ENCODE measurements at places on chromosomes 11 and 22.

DNA sequence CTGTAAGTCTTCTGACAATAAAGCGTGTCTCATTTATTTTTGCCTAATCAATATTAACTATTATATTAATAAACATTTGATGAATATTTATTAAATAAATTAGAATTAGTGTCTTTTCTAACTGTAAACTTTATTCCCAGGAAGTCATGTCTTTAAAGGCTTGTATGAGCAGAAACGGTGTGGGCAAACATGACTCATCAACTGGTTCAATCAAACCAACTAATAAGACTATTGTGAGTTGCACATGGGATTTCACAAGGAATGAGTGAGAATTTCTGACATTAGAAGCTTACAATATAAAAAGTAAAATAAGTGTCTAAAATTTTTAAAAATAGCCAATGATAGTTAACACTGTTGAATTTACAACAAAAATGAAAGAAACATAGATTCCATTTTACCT lies 259.2 kb upstream of the CTSC start:
- no peak for DNase-seq

GRCh38 chr22:41361716-41362310 lies 19.9 kb upstream of the TEF start:
- no peak for DNase-seq

DNA sequence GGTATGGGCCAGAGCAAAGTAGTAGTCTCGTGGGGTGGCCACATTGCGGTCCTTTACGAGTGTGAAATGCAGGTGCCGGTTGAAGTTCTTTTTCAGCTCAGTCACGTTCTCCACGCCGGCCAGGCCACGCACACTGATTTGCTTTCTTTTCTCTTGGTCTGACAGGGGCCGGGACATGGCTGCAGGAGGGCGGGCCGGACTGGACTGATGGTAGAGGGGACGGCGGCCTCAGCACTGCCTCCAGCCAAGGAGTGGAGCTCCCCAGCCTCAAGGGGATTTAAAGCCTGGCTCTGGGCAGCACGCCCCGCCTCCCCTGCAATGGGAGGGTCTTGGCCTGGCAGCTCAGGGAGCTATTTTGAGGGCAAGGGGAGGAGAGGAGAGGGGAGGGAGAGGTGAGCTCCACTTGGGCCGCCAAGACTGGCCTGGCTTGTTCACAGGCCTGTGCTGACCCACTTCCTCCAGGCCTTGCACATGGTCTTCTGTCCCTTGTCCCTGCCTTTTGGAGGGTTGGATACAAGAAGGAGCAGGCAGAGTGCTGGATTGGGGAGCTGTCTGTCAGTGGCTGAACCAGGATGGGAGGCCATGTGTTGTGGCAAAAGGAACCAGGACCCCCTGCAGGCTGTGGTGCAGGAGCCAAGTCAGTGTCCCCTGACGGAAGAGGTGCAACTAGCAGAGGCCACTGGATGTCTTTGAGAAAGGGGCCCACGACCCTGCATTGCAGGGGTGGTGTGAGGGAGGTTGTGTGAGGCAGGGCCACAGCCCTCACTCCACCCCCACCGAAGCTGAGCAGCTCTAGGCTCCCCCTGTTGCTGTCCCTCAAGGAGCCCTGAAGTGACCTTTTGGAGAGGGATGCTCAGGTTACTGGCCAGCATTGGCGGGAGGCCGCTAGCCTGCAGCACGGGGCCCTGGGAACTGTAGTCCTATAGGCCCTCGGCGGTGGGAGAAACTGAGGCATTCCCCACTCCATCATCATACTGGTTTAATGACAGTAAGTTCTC lies at the start of gene PYGM:
Gene PYGM (minus strand): TSS at position 253 of the 998 bp plus-strand sequence. CDS start 76 bp downstream, at position 177.
- peak; percentile 85 for DNase-seq

GRCh38 chr22:48188231-48188721 lies 1425.8 kb downstream of the TBC1D22A start:
- no peak for DNase-seq

DNA sequence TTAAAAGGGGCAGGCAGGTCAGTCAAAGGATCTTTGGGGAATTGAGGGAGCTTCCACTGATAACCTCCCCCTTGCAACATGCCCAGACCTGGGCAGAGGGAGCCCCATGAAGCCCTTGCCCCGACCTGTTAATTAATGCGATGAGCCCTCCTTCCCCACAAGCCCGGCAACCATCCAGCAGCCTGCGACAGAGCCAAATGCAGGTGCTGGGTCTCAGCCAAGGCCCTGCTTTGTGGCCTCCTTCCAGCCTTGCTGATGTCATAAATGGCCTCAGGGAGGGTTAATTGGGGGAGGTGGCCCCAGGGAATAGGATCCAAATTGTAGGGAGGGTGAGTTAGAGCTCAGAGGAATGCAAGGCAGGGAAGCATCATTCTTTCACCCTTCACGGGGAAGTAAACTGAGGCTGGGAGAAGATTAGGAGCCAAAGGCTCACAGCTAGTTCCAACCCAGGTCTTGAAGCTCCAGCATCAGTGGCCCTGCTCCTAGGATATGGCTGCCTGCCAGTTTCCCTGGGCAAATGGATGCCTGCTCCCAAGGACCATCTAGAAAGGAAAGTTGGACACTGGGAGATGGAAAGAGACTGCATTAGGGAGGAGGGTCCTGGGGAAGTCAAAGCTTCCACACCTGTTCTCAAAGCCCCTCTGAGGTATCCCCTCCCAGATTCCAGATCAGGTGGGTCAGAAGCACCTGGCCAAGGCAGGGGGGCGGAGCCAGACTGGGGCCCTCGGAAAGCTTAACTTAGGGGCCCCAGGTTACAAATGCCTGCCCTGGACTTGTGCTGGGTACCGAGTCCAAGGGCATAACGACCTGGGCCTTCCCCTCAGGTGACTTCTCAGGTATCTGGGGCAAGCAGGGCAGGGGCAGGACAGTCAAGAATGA lies 34.1 kb downstream of the LMO1 start:
- no peak for DNase-seq

DNA sequence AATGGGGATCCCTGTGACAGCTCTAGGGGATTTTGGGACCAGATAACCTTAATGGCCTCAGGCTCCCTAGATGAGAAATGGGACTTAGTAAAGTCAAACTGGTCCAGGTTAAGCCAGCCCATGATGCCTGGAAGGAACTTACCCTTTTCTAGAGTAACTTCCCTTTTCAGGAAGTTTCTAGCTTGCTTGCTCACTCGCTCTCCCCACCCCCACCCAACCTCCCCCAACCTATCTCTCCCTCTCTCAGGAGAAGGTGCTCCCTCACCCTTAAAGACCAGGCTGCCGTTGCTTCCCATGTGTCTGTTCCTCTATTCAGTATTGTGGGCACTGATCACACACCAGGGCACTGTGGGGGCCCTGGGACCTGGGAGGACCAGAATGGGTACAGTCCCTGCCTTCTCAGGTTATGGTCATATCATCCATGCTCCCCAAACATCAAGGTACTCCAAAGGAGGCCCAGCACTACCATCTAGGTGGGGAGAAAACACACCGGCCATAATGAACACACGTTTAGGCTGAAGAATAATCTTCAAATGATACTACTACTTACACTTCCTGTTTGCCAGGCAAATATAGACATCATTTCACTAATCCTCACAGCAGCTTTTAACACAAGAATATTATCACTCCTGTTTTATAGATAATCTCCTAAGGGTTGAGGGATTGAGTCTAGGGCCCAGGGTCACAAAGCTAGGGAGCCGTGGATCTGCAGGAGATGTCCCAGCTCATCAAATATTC lies 18.2 kb downstream of the KCNQ1OT1 start:
- no peak for DNase-seq

GRCh38 chr11:115275045-115275444 lies 229.2 kb downstream of the CADM1 start:
- no peak for DNase-seq

GRCh38 chr11:95674657-95675358 lies 114.8 kb downstream of the FAM76B start:
- DNase-seq = no peak

DNA sequence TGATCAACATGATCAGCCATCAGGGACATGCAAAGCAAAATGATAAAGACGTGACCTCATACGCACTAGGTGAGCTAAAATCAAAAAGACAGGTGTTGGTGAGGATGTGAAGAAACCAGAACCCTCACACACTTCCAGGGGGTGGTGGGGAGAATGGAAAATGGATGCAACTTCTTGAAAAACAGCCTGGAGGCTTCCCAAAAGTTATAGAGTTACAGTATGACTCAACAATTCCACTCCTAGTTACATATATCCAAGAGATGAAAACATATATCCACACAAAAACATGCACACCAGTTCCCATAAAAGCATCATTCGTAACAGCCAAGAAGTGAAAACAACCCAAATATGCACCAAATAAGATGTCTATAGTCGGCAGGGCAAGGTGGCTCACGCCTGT lies 42.1 kb upstream of the APLNR start:
- no peak for DNase-seq

- DNase-seq = no peak
These were observed 18.6 kb upstream of the PARVB start for GRCh38 chr22:44005524-44005923.

DNA sequence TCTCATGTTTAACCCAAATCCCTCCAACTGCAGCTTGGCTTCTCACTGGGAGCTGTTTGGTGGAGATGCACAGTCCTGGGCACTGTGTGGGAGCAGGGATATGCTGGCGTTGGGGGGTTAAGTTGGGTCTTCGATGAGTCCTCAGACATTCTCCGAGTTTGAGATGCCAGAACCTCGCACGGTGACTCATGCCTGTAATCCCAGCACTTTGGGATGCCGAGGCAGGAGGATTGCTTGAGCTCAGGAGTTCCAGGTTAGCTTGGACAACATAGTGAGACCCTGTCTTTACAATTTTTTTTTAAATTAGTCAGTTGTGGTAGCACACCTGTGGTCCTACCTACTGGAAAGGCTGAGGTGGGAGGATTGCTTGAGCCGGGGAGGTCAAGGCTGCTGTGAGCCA lies 20.7 kb downstream of the POU2F3 start:
- DNase-seq = no peak

- DNase-seq = no peak
These were observed 705.4 kb upstream of the TENM4 start for GRCh38 chr11:80146232-80146631.

DNA sequence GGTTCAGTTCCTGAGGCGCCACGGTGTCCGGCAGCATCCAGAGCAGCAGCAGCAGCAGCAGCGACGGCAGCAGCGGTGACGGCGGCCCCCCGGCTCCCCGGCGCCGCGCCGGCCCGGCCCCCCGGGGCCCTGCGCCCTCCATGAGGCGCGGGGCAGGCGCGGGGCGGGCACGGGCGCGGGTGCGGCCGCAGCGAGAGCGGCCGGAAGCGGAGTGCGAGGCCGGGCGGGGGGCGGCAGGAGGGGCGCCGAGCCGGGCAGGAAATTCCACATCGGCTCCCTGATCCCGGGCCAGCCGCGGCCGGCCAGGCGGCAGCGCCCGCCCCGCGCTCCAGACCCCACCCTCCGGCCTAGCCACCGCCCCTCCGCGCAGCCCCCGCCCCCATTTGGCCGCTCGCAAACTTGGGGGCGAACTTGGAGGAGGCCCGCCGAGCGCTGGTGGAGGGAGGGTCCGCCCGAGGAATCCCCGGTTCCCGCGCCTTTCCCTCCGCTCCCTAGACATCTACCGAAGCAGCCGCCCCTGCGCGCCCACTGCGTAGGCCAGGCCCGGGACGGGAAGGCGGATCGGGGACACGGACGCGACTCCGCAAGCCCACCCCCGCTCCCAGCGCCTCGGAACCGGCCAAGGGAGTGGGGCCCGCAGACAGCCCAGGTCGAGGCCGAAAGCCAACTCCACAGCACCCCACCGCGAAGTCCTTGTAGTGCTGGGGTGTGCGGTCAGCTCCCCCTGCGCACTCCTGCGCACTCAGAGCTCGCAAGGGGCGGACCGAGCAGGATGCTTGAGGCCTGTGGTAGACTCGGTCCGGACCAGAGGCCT lies at the start of gene SCARF2:
Gene SCARF2 (minus strand): TSS at position 213 of the 814 bp plus-strand sequence. CDS start 71 bp downstream, at position 142.
- DNase-seq = peak; percentile 87

DNA sequence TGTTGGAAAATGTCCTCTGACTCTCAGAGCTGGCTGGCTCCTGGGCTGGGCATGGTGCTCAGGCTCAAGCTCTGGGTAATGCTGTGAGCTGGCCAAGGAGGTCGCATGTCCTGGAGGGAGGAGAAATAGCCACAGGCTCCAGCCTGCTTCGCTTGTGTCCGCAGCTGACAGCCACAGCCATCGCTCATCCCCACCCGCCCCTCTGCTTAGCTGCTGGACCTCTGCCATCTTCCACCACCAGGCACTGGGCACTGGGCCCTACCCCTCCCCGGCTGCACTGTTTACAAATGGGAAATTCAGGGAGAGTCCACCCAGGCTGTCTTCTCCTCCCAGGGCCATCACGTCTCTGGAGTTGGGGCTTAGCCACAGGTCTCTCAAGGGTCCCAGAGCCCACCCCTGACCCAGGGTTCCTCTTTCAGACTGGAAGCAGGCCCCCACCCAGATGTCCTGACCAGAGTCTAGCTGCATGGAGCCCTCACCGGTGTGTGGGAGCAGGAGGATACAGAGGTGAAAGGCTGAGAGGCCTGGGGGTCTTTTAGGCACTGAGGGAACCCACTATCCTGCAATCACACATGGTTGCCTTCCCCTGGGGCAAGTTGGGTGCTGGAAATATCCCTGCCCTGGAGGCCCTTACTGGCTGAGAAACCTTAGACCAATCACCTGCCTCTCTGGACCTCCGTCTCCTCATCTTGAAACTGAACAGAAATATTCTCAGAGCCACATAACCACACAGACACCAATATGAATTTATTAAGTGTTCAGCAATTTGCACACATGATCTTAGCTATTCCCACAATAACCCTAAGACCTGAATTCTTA lies 62.7 kb downstream of the CD82 start:
- DNase-seq = peak; percentile 54

DNA sequence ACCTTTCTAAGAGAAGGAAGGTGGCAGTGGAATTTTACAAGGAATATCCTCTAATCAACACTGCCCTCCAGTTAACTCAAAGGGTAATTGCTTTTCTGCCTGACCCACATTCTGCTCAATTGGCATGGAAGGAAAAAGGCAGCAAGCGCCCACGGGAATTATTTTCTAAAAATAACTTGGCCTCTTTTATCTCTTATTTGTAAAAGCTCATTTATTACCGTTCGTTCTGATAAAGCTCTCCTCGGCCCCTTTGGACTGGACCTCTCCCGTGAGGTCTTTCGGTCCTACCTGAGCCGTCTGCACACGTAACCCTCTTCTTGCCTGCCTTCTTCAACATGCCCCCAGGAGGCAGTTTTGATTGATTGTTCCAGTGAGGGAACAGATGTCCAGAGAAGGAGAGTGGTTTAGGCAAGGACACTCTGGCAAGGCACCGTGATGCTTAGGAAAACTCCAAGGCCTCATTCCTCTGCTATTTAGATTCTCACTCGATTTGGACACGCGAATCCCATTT lies 53.2 kb upstream of the CRTAM start:
- peak; percentile 67 for DNase-seq

DNA sequence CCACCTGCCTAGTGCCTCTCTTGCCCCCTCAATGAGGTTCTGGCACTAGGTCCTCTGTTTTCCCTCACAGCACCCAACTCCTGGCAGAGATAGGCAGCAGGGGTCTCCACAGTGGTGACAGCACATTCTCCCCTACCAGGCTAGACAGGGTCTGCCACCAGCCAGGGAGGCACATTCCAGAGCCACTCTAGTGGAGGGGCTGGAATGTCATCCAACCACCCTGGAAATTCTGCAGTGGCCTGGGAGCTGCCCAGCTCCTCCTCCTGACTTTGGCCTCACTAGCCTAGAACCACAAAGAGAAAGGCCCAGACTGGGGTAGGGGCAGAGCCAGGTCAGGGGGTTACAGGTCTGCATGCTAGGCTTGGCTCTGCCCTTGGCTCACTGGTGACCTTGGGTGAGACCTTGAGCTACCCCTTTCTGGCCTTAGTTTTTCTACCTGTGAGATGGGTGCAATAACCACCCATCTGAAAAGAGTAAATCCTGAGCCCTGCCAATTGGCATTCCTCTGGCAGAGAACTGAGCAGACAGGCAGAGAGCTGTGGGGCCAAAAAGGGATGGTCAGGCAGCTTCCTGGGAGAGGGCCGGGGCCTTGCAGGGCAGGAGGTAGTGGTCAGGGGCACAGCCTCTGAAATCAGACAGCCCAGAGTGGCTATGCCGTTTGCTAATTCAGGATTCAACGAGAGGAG lies 7.1 kb downstream of the P2RY2 start:
- DNase-seq = no peak

All from eye (tissue), 1 donor.